ENCODE measurements at places on chromosomes 7 and 10.

DNA sequence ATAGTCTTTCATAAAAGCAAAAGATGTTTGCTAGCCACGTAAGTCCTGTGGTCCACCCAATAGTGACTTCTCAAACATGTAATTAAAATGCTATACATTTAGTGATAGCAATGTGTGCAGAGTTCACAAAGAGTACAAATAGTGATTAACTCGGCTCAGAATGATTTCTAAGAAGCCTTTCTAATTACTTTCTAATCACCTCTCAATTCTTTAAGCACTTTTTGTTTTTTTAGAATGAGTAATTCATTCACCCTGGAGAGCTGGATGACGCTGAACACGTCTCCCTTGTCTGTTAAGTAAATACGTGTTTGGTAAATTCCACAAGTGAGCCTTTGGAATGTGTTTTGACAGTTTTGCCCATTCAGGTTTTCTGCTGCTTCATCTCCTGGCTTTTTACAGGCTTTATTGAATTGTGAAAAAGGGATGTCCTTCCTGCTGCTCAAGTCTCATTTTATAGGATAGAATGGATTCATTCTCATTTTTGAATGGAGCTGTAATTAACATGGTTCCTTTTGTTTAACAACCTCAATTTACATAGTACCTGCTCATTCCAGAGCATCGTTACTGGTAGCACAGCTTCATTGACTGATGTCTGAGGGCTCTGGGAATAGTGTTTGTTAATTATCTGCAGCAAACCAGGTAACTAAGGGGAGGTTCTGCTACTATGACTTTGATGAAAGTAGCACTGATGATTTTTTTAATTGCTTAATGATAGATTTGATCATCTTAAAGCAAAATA is 212.1 kb downstream of the VTI1A start:
- DNase-seq, result no peak

DNA sequence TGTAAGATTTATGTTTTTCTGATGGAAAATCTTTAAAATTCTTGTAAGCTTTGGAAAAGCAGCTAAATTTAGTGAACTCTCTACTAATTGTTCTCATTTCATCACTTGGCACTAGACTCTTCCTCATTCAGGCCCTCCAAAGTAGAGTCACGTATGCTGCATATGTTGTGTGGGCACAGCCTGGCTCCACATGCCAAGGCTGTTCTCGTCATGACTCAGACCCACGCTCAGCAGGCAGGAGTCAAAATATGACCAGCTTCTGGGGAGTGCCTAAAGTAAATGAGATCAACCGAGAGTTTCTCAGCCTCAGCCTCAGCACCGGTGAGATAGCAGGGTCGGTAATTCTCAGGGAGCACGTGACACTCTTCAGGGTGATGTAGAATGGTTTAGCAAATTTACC is 1672.9 kb downstream of the REEP3 start:
- no peak for DNase-seq

GRCh38 chr7:77469927-77470326 is 53.8 kb upstream of the GSAP start:
- DNase-seq, result no peak

- no peak for DNase-seq
Observed at GRCh38 chr10:102195296-102195870, 30.7 kb upstream of the ELOVL3 start.

DNA sequence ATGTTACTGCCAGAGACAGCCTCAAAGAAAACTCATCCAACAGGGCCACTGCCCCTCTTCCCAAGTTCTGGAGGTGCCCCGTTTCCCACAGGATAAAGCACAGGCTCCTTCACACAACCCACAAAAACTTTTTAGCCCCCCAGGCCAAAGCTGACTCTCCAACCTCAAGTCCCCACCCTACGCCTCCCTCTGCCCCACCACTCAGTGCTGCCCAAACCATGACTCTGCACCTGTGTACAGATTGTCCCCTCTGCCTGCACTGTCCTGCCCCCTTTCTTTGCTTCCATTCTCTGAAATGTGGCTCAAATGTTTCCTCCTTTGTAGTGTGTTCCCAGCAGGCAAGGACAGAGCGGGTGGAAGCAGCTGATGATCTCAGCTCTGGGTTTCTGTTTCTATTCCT is 284.0 kb downstream of the GRID1 start:
- DNase-seq, result no peak

DNA sequence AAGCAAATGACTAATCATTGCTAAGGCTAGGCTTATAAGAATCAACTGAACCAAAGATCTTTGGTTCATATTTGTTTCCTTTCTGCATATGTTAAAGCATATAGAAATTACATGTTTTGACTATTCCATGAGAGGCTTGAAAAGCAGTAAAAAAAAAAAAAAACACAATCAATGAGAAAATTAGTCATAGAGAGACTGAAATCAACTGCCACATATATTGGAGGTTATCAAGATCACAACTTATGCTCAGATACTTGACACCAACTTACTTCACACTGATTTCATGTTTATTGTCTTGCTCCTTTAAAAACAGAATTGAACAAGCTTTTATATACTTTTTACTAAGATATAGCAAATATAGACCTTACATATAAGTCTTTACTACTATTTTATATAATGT is 161.3 kb downstream of the TPK1 start:
- no peak for DNase-seq

DNA sequence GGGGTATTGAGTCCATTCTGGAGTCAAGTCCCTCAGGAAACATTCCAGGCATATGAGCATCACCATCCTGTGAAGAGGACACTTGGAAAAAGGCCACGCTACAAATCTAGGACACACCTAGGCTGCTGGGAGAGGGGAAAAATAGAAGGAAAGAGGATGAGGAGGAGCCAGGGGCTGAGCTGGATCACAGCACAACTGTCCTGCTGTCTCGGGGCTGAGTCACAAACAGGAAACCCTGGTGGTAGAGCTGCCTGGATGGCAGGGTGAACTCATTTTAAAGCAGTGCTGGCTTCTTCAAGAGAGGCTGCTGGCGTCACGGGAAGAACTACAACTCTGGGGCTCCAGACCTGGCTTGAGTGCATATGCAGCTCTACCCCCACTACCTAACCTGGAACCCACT is 151.5 kb downstream of the RNF216 start:
- DNase-seq, result no peak

- DNase-seq, result peak; percentile 53
Observed at GRCh38 chr10:71761105-71761511, 12.2 kb downstream of the VSIR start.

- DNase-seq, result no peak
Observed at GRCh38 chr7:21293771-21294170, 134.1 kb upstream of the SP4 start.

- peak; percentile 51 for DNase-seq
Observed at GRCh38 chr7:22488643-22489462, 11.1 kb downstream of the STEAP1B start.

DNA sequence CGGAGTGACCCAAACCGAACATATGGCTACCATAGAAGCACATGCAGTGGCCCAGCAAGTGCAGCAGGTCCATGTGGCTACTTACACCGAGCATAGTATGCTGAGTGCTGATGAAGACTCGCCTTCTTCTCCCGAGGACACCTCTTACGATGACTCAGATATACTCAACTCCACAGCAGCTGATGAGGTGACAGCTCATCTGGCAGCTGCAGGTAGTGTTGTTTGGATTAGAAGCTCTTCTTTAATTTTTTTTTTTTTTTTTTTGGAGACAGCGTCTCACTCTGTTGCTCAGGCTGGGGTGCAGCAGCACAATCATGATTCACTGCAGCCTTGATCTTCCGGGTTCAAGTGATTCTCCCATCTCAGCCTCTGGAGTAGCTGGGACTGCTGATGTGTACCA is 45.8 kb downstream of the NRF1 start:
- DNase-seq, result no peak

GRCh38 chr10:86178401-86179152 is 188.0 kb downstream of the GRID1 start:
- no peak for DNase-seq

GRCh38 chr10:43374194-43374593 is 2.8 kb downstream of the FXYD4 start:
- DNase-seq, result no peak

DNA sequence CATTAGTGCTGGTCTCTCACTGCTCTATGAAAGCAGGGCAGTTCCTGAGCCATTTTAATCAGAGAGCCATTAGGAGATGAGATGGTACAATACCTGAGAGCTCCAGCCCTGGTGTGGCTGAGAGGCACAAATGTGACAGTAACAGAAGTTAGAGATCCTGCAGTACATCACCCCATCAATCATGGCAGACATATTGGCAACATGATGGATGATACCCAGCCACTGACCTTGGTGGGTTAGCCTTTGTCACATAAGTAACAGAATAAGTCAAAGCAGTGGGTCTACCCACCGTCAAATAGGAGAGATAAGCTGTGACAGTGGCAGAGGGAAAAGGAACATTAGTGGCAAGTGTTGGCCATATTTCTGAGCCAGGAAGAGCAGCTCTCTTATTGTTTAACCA is 53.3 kb upstream of the NXPH1 start:
- no peak for DNase-seq

DNA sequence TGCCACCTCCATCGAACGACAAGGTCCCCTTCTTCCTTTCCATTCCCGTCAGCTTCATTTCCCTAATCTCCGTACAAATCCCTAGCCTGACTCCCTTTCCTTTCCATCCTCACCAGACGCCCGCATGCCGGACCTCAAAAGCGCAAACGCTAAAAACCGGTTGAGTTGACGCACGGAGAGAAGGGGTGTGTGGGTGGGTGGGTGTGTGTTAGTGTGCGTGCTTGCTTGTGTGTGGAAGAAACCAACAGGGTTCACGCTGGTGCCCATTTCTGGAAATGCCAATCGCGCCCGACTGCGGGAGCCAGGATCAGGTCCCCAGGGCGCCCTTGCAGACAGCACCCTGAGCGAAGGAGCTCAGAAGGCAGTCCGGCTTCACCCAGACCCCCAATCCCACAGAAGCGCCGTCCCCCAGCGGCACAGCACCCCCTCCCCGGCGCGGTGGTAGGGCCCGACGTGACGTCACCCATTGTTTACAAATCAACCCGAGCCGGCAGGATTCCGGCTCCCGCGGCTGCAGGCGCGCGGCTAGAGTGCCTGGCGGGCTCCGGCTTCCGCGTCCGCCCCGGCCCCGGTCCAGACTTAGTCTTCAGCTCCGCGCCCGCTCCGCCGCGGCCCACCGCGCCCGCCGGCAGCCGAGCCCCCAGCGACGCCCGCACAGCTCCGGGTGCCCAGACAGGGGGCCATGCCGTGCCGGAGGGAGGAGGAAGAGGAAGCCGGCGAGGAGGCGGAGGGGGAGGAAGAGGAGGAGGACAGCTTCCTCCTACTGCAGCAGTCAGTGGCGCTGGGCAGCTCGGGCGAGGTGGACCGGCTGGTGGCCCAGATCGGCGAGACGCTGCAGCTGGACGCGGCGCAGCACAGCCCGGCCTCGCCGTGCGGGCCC is at the start of gene FRAT1:
FRAT1 (plus strand) TSS at position 500 of the 880 bp plus-strand sequence; CDS start at position 683, 183 bp downstream.
- DNase-seq, result peak; percentile 85

GRCh38 chr7:114181280-114181679 is 233.3 kb upstream of the FOXP2 start:
- no peak for DNase-seq

DNA sequence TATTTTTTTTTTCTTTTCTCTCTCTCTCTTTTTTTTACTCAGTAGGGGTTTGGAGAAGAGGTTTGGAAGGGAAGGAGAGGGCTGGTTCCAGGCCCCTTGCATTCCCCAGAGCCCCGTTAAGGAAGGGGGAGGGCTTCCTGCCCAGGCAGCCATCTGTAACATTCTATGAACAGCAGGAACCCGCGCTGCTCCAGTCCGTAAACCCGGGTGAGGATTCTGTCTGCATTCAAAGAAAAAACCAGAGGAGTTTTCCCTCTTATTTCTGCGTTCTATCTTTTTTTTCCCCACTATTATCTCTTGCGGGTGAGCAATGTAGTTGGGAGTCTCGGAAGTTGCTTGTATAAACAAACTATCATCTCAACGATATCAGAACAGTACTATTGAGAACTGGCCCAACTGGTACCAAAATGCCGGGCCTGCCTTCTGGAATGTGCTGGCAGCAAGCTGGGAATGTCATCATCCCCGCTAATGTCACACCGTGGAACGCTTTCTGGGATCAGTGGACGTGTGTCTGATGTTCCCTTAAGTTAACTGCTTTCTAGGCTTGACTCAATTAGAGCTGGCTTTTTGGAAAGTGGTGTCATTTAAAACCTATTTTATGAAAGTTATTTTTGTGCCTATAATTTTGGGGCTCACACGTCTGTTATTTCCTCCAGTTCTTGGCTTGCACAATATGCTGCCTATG is 153.1 kb upstream of the MEOX2 start:
- no peak for DNase-seq

- no peak for DNase-seq
Observed at GRCh38 chr10:8216893-8217292, 162.4 kb downstream of the GATA3 start.

DNA sequence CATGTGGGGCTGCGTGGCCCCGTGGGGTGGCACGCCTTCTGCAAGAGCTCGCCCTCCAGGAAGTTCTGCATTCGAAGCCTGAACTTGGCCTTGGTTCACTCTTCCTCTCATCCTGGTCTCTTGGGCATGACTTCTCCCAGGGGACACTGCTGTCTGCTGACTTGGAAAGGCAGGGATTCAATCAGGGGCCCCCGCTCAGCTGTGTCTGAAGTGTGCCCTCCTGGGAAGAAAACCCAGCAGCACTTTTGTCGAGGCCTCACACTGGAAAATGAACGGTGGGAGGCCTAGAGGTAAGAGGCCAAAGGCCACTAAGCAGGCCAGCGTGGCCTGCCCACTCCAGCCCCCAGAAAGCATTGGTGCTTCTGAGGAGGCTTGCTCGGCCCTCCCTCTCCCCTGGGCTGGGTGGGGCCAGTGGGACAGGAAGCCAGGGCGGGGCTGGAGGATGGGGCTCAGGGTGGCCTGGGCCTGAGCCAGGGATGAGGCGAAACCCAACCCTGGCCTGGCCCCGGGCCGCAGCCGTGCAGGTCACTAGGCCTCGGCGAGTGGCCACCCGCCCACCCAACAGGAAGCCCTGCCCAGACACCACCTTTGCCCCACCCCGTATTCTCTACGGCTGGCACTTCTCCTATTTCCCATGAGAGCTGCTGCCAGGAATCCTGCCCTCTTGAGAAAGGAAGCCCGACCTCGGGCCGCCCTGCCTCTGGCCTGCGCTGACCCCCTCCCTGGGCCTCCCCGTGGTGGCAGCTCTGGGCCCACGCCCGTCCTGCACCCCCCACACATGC is 81.1 kb downstream of the ZMIZ1 start:
- DNase-seq, result no peak

DNA sequence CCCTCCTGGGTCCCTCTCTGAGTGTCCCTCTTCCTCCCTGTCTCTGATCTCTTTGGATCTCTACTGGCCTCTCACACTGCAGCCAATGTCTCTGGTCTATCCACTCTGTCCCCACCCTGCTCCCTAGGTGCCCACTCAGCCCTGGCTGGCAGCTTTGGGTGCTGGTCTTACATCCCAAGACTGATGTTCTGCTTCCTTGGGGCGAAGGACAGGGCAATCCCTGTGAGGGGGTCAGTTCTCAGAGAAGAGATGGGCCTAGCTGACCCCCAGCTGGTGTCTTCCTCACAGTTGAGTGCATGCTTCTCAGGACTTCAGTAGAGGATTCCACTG is 51.7 kb upstream of the CAMK2B start:
- no peak for DNase-seq

- no peak for DNase-seq
Observed at GRCh38 chr7:133778472-133778871, 348.7 kb upstream of the LRGUK start.

GRCh38 chr7:96088579-96088978 is 233.3 kb downstream of the SLC25A13 start:
- DNase-seq, result no peak

GRCh38 chr7:38163671-38164070 is 14.4 kb upstream of the STARD3NL start:
- DNase-seq, result no peak

GRCh38 chr7:99820408-99821027 is 7.3 kb upstream of the CYP3A43 start:
- no peak for DNase-seq

GRCh38 chr10:76868098-76868977 is 769.3 kb downstream of the KCNMA1 start:
- DNase-seq, result no peak

GRCh38 chr7:81244224-81244623 is 325.4 kb upstream of the SEMA3C start:
- DNase-seq, result no peak
